ENCODE measurements at places on chromosomes 12 and 14.

GRCh38 chr14:55410876-55411275 lies 754 bp downstream of the ATG14 start:
- no peak for DNase-seq

GRCh38 chr14:100566119-100566518 lies 21.1 kb downstream of the BEGAIN start:
- no peak for DNase-seq

GRCh38 chr14:104766863-104767633 lies 14.1 kb downstream of the SIVA1 start:
- DNase-seq = no peak

- no peak for DNase-seq
Measured at GRCh38 chr12:84561351-84561750, 351.2 kb downstream of the SLC6A15 start.

- DNase-seq = no peak
Measured at GRCh38 chr12:57541001-57541400, 6.0 kb downstream of the DCTN2 start.

DNA sequence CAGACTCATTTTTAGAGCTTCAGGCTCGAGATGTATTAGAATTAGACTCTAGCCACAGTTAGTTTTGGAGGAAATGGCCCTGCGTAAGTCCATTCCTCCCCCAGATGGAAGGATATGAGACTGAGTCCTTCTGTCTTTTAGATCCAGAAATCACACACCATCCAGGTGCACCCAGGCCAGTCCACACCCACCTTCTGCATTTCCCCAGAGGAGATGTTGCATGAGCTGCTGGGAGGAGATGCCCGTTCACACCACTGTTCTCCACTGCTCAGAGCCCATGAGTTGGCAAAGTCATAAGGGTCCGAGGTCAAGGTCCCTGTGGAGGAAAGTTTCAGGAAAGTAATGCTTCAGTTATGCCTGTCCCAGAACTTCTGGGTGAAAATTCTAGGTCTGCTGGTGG lies 29.2 kb downstream of the VWF start:
- DNase-seq = no peak

DNA sequence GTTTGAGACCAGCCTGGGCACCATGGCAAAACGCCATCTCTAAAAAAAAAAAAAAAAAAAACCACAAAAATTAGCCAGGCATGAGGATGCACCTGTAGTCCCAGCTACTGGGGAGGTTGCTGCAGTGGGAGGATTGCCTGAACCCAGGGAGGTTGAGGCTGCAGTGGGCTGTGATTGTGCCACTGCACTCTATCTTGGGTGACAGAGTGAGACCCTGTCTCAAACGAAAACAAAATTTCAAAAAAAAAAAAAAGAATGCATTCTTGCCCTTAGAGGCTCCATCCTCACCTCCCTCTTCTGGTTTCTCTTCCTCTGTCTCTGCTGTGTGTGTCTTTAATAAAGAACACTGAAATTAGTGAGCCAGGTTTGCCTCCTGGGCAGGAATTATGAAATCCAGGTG lies 107.8 kb downstream of the VCPKMT start:
- no peak for DNase-seq

DNA sequence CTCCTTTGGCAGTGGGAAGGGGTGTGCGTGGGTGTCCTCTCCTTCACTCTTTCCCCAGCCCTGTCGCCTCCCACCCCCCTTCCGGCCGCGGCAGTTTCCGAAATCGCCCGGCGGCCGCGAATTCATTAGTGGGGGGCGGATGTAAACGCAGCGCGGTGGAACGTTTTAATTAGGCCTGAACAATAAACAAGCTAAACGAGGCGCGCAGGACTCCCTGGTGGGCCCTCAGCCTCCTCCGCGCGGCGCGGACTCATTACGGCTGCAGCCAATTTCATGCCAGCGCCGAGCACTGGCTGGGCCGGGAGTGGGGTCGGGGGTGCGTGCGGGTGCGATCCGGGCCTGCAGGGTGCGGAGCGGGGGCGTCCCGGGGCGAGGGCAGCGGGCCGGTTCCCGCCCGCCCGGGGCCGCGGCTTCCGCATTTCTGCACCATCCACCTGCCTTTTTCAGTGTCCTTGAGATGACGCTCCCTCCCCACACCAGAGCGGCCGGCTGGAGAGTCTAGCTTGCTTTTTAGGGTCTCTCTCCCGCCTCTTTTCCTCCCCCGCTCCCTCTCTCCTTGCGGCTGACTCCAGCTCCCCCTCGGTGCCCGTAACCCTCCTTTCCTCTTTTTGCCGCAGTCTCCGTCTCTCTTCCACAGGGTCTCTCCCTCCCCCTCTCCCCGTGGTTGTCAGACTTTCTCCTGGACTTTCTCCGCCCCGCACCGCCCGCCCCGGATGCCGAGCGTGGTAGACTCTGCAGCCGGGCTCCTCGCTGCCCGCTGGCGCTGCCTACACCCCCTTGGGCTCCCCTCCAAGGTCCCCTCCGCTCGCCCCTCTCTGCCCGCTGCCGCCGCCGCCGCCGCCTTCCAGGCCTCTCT lies at the start of gene CISTR:
TSS of gene CISTR (minus strand) at position 644 of the 856 bp plus-strand sequence.
- DNase-seq = peak; percentile 48

- no peak for DNase-seq
Measured at GRCh38 chr12:68224613-68225285, 861 bp downstream of the IL26 start.

- DNase-seq = no peak
Measured at GRCh38 chr12:129563266-129563665, 340.6 kb downstream of the TMEM132D start.

DNA sequence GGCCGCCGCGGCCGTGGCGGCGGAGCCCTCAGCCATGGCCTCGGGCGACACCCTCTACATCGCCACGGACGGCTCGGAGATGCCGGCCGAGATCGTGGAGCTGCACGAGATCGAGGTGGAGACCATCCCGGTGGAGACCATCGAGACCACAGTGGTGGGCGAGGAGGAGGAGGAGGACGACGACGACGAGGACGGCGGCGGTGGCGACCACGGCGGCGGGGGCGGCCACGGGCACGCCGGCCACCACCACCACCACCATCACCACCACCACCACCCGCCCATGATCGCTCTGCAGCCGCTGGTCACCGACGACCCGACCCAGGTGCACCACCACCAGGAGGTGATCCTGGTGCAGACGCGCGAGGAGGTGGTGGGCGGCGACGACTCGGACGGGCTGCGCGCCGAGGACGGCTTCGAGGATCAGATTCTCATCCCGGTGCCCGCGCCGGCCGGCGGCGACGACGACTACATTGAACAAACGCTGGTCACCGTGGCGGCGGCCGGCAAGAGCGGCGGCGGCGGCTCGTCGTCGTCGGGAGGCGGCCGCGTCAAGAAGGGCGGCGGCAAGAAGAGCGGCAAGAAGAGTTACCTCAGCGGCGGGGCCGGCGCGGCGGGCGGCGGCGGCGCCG lies 381 bp downstream of the YY1 start:
- DNase-seq = no peak

GRCh38 chr14:72894623-72895378 lies 900 bp upstream of the DPF3 start:
- no peak for DNase-seq

- DNase-seq = no peak
Measured at GRCh38 chr12:87612996-87613395, 416.2 kb downstream of the C12orf50 start.

- DNase-seq = no peak
Measured at GRCh38 chr12:31011336-31011735, 62.3 kb upstream of the DDX11 start.

DNA sequence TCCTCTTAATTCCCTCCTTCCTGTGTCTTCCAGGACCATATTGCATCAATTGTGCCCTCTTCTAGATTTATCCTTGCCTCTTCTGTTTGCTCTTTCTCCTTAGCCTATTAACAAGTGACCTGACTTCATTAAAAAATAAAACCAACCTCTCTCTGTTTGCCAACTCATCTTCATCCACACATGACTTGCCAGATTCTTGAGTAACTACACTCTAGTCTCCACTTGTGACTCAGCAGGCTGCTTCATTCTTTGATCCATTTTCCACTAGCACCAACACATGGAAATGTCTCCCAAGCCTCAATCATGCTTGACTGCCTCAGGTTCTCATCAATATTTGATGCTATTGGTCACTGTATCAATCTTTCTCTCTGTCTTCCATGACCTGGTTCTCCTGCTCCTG lies 492.4 kb upstream of the TMPO start:
- DNase-seq = no peak

DNA sequence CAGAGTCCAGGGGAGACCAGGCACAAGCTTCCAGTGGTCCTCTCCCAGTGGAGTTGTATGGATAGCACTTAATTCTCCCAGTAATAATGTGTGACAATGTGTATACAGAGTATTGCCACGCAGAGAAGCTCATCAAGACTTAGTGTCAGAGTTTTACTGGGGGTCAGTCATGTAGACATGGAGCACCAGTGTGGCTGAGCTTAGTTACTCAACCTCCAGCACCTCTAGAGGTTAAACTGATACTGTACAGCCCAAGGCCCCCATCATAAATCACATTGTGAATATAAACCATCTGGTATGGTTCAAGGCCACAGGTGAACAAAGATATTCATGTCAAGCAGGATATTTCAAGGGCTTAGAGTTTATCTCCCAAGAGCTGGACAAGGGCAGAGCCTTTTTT lies 378.1 kb upstream of the TMPO start:
- DNase-seq = no peak

DNA sequence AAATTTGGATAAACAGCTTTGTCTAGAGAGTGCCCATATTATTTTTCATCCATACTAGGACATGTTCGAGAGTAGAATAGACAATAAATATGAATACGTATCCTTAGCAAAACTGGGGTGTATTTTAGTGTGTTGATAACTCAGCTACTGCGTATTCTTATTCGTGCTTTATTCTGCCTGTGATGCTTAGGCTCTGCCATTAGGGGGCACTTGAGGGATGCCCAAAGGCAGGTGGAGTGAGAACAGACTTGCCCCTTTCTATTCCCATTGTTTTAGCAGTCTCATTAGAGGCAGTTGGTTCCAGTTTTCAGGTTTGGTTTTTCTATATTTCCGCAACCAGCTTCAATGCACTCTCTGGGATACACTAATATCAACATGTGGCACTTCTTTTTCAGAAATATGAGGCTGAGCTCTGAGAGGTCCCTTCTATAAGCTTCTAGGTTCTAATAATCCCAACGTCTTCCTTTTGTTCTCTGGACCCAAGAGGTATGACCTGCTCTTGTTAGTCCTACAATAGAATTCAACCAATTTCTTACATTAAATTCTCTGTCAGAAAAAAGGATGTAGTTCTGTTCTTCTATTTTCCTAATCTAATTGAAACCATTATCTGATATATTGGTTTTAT lies 985.7 kb upstream of the FBXO33 start:
- peak; percentile 22 for DNase-seq

DNA sequence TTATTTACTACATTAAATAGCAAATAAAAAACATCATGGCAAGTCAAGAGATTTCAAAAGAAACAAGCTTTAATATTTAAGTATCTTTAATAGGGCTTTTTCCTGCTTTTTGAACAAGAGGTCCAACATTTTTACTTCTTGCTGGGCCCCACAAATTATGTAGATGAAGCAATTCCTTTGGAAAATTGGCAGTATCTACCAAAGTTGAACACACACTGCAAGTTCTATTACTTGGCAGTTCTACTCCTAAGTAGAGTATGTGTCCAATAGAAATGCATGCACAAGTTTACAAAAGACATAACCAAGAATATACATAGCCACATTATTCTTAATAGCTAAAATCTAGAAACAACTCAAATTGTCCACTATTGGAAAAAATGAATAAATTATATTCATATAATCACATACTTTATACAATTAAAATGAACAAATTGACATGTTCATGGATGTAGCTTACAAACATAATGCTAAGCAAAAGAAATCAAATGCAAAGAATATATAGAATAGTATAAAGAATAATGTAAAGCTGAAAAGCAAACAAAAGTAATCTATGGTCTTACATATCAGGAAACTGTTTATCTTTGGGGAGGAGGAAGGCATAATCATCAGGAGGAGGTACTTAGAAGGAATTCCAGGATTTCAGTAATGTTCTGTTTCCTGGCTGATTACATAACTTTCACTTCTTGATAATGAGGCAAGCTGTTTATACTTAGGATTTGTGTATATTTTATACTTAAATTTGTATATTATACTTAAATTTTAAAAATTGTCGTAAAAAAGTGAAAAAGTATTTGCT lies 6.5 kb upstream of the TMBIM4 start:
- no peak for DNase-seq

DNA sequence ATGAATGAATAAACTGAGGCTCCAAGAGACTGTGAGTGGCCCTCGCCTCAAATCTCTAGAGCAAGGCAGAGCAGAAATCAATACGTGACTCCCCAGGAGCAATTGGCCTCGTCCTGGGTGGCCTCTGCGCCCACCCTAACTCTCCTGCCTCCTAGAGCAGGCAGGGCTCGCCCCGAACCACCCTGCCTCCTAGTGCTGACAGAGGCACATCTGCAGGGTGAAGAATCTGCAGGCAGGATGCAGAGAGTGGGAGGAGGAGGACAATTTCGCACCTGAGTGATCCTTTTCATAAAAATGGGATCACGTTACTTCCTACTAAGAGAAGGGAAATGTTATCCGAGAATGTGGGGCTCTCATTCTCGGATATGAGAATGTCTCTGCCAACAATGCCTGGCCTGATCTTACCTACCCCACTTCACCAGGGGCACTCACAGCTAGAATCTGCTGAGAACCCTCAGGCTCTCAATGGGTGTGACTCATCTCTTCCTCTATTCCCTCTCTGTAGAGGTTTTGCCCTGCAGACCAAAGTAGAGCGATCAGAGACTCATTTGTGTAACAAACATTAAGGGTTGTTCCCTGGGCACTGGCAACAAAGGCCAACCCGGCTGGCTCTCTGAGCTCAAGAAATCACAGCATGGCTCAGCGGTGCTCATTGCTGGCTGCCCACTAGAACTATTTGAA lies 61.7 kb upstream of the BCL2L14 start:
- DNase-seq = peak; percentile 89

DNA sequence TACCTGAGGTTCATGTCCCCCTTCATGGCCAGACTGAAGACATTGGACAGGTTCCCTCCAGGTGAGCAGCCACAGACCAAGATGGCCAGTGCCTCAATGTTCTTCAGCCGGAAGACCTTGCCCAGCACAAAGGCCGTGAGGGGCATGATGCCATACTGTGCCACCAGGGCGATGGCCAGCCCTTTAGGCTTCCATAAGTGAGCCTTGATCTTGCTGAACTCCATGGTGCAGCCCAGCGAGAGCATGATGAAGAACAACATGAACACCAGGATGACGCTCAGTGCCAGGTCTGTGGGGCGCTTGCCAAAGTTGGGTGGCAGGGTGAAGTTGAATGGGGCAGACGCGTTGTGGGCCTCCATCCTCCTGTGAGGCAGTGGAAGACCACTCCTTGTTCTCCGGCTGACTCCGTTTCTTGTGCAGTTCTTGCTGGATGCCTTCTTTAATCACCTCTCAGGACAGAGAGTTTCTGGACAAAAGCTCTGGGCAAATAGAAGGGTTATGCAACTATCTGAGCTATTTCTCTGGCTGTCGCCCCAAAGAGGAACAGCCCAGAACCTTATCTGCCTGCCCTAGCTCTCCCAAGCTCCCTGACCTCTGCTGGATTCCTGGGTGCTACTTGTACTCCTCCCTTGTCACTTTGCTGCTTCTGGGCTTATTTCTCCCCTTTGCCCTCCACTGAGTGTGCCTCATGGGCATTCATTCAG lies at the start of gene SLC10A1:
TSS of gene SLC10A1 (minus strand) at position 445 of the 704 bp plus-strand sequence. CDS start at position 359, 86 bp downstream.
- no peak for DNase-seq
